Activated CD8-positive, alpha-beta memory T cell treated with anti-CD3 and anti-CD28 coated beads, Interleukin-2, amount 10 ng/mL, durations not matched to agents 7 days and 5 days (primary cell): ENCODE measurements at places on chromosomes 16 and 17.

GRCh38 chr16:10219742-10220141 lies 37.5 kb upstream of the GRIN2A start:
- no peak for DNase-seq

GRCh38 chr16:19840524-19841110 lies 44.0 kb downstream of the GPRC5B start:
- DNase-seq, result no peak

GRCh38 chr17:82821554-82821953 lies 18.3 kb downstream of the ZNF750 start:
- no peak for DNase-seq

DNA sequence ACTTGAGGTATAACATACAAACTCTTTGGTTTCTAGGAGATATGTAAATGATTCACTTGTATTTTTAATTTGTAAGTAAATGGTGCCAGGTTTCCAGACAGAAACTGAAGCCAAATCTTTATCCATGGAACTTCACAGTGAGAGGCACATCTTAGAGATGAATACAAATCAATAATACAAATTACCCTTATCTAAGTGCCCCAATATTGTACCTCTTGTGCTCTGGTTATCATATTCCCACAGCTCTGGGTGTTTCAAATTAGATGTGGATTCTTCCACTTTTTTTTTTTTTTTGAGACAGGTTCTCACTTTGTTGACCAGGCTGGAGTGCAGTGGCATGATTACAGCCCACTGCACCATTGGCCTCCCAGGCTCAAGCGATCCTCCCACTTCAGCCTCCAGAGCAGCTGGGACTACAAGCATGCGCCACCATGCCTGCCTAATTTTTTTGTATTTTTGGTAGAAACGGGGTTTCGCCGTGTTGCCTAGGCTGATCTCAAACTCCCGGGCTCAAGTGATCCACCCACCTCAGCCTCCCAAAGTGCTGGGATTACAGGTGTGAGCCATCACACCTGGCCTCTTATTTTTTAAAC lies 38.0 kb upstream of the DHX40 start:
- no peak for DNase-seq

DNA sequence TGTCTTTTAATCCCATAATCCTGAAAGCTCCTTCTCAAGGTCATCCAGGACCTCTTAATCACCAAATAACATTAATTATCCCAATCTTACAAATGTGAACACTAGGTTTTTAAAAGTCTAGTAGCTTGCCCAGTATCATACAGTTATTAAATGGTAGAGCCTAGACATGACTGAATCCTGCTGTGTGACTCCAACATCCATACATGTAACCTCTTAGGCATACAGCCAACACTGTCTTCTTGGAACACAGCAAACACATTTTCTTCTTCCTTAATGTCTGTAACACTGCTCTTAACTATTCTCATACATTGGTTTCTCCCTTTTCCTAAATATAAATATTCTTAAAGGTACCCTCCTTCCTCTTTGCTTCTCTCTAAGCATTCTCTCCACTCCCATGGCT lies 13.7 kb downstream of the BRIP1 start:
- DNase-seq, result no peak

GRCh38 chr16:4380119-4381063 lies 8.7 kb downstream of the VASN start:
- no peak for DNase-seq

GRCh38 chr17:43316522-43317142 lies 82.2 kb upstream of the ARL4D start:
- DNase-seq, result peak; percentile 66

GRCh38 chr16:65287307-65287706 lies 165.4 kb upstream of the CDH11 start:
- DNase-seq, result no peak

GRCh38 chr17:78933025-78933958 lies 8.1 kb upstream of the TIMP2 start:
- DNase-seq, result peak; percentile 86

DNA sequence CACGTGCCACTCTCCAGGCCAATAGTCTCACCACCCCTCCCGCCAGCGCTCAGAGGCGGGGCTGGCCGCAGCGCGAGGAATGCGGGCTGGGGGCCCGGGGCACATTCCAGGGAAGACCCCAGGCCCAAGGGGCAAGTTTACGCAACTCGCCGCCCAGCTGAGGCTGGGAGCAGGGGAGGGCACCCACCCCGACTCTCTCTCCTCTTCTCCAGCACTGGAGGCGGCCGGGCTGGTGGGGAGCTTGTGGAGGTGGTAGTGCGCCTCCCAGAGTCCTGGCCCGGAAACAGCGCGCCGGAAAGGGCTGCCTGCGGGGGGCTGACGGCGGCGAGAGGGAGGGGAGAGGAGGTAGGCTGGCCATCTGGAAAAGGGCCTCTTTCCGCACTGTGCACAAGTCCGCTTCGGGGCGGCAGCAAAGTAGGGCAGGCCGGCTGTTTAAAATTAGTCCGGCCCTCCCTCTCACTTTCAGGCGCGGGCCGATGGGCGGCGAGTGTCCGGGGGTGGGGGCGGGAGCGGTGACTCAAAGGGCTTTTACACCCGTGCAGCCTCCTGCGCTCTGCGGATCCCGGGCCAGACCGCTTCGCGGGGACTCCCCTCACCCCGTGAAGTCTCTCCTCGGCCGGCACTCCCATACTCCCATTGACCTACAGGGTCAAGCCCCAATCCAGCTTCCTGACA lies 1.1 kb downstream of the FHOD1 start:
- DNase-seq, result peak; percentile 81

DNA sequence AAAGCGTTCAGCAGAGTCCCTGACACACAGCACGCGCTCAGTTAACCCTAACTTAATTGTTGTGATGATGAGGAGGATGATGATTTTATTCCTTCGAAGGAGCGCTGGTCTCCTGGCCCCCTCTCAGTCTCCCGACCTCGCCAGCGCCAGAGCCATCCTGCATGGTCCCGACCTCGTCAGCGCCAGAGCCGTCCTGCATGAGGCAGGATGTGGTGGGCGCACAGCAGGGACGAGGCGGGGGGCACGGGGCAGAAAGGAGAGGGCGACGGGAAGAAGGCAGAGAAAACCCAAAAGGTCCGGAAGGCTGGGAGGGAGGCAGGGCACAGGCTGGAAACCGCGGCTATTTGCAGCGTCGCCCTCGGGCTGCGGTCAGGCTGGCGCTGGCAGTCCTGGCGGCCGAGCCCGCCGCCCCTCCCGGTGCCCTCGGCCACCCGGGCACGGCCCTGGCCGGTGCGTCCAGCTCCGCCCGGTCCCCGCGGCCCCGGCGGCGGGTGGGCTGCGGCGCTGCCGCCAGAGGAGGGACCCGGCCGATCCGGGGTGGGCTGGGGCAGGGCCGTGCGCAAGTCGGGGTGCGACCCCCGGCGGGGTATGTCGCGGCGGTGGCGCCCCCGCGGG lies 3.0 kb upstream of the TAC4 start:
- DNase-seq, result no peak

DNA sequence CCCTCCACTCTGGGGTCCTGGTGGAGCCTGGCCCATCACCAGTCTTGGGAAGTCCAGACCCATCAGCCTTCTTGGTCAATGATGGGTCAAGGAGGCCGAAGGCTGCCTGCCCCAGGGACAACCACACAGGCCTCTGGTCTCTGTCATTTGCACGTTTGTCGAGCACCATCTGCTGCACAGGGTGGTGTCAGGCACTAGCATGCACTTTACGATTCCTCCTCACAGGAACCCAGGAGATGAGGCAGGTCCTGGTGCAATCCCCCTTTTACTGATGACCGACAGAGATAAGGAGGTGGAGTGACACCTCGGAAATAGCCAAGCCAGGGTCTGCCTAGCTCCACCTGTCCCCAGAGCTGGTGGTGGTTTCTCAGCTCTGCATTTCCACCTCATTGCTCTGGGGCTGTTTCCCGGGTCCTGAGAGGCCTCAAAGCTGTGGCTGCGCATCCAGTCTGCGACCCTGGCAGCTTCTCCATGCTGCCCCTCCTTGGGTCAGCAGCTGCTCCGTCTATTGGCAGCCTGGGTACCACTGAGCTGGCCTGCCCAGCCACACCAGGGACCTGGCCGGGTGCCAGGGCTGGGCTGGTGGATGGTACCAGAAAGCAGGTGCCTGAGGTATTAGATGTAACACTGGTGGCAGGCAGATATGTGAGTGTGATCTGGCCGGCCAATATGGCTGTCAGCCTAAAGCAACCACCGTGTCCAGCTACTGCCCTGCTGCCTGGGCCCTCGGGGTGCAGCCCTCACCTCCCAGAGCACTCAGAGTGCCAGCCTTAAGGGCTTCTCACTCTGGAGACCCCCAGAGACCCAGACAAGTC lies 10.0 kb downstream of the MMP15 start:
- DNase-seq, result no peak

DNA sequence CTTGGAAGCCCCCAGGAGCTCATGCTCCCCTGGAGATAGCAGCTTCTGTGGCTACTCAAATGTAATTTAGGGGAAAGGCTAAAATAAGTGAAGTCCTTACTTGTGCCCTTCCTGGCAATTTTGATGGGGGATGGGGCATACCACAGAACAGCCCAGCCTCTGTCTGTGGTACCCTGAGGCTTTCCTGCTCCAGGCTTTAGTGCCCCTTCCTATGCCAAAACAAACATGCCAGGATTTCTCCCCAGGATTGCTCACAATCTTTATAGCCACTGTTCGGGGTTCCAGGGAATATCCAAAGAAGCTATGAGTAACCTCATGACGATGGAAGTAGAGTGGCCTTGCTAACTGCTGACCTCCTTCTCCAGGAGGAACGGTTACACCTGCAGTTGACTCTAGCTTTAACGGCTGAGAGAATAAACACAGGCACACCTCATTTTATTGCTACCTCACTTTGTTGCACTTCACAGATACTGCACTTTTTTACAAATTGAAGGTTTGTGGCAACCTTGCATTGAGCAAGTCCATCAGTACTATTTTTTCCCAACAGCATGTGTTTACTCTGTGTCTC lies 24.9 kb downstream of the CCL4 start:
- no peak for DNase-seq

GRCh38 chr17:4162775-4163466 lies 19.9 kb downstream of the CYB5D2 start:
- DNase-seq, result no peak

DNA sequence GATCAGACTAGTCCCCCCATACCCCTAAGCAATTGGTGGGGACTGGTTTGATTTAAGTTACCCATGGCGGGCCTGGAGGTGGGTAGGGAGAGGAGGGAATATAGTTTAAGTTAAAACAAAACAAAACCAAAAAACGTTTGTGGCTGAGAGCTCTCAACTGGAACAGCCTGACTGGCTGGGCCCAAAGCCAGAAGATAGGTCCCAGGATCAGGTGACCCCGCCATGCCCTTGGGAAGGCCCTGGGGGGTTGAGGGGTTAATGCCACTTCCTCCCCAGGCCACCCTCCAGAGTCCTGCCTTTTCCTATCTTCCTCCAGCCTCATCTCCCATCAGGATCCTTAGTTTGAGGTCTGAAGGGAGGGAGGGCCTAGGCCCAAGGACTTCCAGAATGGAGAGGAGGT lies 82.3 kb upstream of the LHX1 start:
- DNase-seq, result no peak

- no peak for DNase-seq
These were observed 11.9 kb downstream of the EPN2 start for GRCh38 chr17:19248928-19249574.

GRCh38 chr16:17227278-17227677 lies 243.5 kb downstream of the XYLT1 start:
- no peak for DNase-seq

DNA sequence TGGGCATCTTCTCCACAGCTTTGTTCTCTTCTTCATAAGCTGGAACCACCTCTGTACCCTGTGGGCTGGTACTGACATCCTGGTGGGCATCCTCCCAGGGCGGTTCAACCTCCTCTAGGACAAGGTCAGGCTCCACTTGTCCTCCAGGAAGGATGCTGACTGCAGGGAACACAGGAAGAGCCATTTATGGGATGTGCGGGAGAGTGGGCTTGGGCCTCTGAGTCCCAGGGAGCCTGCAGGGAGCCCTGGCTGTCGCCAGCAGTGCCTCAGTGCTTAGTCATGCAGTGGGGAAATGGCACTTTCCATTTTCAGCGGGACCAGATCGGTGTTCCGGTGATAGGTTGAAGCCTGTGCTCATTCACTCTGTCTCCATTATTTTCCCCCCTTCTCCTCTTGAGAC lies 20.5 kb downstream of the CNGB1 start:
- DNase-seq, result no peak

DNA sequence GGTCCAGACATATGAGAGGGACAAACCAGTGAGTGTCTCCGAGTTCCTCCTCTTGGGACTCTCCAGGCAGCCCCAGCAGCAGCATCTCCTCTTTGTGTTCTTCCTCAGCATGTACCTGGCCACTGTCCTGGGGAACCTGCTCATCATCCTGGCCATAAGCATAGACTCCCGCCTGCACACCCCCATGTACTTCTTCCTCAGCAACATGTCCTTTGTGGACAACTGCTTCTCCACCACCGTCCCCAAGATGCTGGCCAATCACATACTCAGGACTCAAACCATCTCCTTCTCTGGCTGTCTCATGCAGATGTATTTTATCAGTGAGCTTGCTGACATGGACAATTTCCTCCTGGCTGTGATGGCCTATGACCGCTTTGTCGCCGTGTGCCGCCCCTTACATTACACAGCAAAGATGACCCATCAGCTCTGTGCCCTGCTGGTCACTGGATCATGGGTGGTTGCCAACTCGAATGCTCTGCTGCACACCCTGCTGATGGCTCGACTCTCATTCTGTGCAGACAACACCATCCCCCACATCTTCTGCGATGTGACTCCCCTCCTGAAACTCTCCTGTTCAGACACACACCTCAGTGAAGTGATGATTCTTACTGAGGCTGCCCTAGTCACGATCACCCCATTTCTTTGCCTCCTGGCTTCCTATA lies 19.2 kb downstream of the ZNF200 start:
- no peak for DNase-seq

DNA sequence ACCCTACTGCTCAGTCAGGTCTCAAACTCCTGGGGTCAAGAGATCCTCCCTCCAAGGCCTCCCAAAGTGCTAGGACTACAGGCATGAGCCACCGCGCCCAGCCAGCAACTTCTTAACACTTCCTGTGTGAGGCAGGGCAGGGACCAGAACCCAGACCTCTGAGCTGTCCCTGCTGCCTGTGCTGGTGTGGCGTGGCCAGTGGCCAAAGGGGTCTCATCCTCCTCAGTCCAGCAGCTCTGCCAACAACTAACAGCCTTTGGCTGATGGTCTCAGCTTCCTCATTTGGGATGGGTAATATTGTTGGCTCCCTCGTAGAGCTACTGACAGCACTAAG lies 1.4 kb upstream of the LLGL1 start:
- no peak for DNase-seq

GRCh38 chr16:49452108-49452507 lies 78.5 kb downstream of the C16orf78 start:
- DNase-seq, result no peak

- no peak for DNase-seq
These were observed 34.2 kb downstream of the TTC19 start for GRCh38 chr17:16033729-16034349.

- no peak for DNase-seq
These were observed 176.7 kb downstream of the ABCC12 start for GRCh38 chr16:47979164-47979520.

DNA sequence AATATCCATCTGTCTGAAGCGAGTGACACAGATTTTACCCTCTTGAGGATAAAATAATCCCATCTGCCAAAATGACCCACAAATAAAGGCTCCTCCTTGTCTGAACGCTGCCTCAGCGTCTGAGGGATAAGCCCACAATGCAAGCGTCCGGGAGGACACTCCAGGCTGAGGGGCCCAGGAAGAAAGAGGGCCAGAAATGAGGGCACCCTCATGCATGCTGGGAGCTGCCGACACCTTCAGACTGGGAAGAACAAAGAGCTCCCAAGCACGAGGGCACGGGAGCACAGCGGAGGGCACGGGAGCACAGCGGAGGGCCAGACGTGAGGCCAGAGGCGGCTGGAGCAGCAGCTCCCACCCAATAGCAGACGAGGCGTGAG lies 126.9 kb downstream of the ZNF778 start:
- DNase-seq, result no peak
